ENCODE measurements at places on chromosomes 7 and 10.

- DNase-seq = no peak
These were observed 454.0 kb downstream of the NEBL start for GRCh38 chr10:20443094-20443493.

DNA sequence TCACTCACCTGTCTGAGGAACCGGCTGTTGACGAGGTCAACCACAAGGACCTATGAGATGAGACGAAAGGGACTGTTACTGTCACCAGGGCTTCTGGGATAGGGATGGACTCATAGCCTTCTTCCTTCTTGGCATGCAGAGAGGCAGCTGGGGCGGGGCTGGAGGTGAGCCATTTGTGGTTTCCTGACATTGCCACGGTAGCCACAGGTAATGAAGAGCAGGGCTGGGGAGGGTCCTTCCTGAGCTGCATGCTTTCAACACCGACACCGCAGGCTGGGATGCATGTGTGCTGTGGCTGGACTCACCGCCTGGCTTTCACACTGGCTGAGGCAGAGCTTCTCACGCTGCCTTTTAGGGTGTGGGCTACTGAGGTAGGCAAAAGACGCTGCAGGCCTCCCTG, 46.4 kb upstream of the MKRN1 start:
- DNase-seq = no peak

DNA sequence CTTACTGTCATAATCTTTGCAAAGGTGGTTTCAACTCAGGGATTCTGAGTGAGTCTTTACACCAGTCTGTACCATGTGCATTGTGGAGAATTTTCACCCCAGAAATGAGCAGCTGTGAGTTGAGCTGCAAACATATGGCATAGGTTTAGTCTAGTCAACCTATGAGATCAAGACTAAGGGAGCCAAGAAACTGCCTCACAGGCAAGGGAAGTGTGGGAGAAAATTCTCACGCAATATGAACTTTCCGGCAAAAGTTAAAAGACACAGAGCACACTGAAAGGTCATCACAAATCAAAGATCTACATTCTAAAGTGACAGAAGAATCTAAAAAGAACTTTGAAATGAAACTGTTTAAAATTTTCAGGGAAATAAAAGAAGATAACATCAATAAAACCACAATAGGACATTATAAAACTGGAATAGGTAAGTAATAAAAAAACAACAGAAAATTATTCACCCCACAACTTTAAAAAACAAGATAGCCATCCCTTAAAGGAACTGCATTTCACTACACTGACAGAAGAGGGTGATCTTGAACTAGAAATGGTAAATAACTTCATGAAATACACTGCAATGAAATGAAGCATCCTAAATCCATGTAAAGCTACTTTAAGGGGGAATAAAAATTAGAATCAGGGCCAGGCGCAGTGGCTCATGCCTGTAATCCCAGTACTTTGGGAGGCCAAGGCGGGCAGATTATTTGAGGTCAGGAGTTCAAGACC, 63.5 kb downstream of the LGI1 start:
- no peak for DNase-seq

DNA sequence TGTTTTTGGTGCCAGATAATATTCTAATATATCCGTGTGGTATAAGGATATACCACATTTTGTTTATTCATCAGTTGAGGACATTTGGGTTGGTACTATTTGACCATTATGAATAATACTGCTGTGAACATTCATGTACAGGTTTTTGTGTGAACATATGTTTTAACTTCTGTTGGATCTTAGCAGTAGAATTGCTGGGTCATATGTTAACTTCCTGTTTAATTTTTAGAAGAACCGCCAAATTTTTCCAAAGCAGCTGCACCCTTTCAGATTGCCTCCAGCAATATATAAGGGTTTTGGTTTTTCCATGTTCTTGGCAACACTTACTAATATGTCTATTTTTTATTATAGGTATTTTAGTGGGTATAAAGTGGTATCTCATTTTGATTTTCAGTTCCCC, 22.8 kb downstream of the VPS26A start:
- no peak for DNase-seq

DNA sequence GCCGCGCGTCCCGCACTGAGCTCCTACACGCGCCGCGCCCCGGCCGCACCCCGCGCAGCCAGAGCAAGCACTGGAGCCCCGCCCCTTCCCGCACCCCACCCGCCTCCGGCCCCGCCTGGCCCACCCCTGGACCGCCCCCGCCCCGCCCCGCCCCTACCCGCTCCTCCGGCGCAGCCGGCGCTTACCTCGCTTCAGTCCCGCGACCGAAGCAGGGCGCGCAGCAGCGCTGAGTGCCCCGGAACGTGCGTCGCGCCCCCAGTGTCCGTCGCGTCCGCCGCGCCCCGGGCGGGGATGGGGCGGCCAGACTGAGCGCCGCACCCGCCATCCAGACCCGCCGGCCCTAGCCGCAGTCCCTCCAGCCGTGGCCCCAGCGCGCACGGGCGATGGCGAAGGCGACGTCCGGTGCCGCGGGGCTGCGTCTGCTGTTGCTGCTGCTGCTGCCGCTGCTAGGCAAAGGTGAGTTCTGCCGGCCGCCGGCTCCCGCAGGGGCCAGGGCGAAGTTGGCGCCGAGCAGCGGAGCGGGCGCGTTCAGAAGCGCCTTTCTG, at the start of gene RET:
TSS of gene RET (plus strand) at position 194 of the 545 bp plus-strand sequence. CDS start at position 384, 190 bp downstream.
- no peak for DNase-seq

- DNase-seq = no peak
These were observed 30.2 kb upstream of the PTPN12 start for GRCh38 chr7:77506899-77507298.

DNA sequence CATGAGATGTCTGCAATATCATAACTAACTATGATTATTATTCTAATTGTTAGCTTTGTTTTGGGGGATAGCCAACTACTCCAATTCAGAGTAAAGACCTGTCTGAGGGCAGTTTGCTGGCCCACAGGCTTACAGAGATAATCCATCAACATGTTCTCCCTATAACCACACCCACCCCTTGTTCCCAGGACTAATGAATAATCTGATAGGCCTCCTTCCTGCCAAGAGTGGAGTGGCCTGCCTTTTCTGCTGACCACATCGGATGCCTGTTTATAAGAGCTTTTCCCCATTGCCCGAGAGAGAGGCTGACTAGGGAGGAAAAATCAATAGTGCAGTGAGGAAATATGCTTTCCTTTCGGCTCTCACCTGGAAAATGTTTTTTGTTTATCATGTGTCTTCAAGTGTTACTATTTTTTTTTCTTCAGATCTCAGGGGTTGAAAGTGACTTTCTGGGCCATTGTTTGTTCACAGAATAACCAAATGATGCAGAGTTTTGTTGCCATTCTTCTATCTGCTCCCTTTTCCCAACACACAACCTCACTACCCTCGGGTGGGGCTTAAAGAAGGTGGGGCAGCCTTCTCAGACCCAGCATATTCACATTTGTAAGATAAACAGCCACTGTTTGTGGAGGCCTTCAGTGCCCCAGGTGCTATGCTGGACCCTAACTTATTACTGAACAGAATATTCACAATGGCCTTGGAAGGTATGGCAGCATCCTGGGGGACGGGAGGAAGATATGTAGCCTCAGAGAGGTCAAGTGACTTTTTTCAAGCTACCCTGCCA, 38.4 kb downstream of the PLPP4 start:
- DNase-seq = no peak

DNA sequence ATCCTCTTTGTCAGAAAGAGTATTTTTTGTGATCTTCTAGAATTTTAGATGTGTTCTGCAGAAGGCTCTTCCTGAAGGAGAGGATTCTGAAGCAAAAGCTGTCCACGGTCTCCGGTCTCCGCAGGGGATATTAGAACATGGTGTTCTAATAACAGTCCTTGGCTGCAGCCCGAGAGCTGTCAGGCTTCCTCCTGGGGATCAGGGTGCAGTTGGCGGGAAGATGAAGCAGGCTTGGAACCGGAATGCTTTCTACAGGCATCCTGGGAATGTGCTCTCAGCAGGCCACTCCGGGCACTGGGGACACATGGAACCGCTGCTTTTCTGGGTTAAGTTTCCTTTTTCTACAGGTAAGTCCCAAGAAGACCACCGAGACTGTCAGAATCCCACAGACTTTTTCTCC, 118.6 kb upstream of the PARD3 start:
- no peak for DNase-seq

GRCh38 chr10:70927189-70927943, 39.0 kb upstream of the PCBD1 start:
- DNase-seq = no peak

GRCh38 chr10:58638388-58638787, 125.7 kb downstream of the BICC1 start:
- no peak for DNase-seq

DNA sequence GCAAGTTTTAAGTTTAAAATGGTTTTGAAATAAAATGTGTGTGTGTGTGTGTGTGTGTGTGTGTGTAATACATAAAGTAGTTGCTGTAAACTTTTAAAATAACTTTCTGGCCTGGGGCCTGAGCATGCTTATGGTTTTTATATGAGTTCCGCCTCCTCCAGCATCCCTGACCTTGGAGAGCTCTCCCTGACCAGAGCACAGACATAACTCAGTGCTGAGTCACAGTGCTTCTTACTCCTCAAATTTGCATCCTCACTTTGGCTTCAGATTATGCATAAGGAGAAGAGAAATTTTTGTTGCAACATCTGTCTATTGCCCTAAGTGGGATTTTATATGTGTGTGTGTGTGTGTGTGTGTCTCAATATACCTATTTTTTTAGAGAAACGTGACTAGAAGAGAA, 200.8 kb downstream of the ELMO1 start:
- DNase-seq = no peak

DNA sequence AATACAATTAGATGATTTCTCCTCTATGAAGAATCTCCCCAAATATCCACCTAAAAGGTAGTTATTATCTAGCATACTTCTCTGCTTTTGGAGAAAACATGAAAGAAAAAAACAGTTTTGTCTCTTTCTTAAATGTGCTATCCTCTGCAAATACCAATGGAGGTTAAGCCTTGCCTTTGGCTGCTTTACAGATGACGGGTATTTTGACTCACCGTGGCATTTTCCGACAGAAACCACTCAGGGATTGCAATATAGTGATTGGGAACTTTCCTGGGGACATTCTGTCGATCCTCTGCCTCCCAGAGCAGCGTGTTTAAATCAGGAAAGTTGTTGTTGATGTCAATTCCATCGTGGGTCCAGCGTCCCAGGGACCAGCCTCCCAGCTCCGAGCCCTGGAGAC, 100.6 kb downstream of the GPR26 start:
- DNase-seq = no peak
